Hematopoietic multipotent progenitor cell treated with erythropoietin and hydrocortisone succinate and interleukin-3 and kit ligand, for 17 days (in vitro differentiated cells): ENCODE measurements at places on chromosomes 7 and 10.

DNA sequence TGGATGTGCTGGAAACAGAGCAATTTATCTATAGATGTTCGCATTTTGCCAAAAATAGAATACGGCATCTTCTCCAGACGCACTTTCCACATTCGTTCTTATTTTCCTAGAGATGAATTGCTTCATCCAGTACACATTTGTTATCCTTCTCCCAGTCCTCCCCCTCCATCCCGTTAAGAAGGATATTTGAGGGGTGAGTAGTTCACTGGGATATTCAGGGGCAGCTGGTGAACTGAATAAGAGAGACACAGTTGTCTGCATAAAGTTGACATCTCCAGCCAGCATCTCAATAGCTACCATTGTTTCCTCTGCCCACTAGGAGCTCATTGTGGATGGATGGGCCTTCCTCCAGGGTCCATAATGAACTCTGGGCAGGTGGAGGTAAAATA is 456.8 kb upstream of the NRP1 start:
- no peak for DNase-seq

DNA sequence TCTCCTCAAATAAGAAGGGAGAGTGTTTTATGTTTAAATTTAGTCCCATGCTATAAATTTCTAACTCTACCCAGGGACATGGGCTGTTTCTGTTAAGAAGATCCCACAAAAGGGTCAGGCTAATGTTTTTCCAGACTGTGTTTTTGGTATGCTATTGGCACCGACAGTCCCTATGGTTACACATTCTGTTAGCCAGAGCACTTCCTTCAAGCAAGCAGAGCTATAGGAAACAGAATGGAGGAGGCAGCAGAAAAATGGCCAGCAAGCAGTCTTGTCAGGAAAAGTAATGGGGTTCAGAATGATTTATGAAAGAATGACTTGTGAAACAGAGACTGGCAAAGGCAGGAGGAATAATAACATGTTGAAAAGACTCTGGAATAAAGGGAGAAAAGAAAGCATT is 44.8 kb upstream of the PHYHIPL start:
- DNase-seq = no peak

GRCh38 chr7:47580175-47580706 is 1.7 kb downstream of the TNS3 start:
- DNase-seq = no peak

- DNase-seq = no peak
Observed at GRCh38 chr10:129579228-129579627, 112.2 kb downstream of the MGMT start.

GRCh38 chr7:4683043-4683883 is 1.2 kb downstream of the FOXK1 start:
- DNase-seq = no peak

DNA sequence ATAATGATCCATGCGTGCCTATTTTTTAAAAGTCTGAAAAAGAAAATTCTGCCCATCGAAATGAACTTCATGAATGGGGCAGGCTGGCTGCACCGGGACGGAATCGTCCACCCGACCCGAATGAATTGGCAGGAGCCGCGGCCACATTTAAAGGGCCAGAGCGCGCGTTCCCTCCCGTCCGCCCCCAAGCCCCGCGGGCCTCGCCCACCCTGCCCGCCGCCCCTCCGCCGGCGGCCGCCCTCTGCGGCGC is 319 bp upstream of the GATA3 start:
- no peak for DNase-seq

DNA sequence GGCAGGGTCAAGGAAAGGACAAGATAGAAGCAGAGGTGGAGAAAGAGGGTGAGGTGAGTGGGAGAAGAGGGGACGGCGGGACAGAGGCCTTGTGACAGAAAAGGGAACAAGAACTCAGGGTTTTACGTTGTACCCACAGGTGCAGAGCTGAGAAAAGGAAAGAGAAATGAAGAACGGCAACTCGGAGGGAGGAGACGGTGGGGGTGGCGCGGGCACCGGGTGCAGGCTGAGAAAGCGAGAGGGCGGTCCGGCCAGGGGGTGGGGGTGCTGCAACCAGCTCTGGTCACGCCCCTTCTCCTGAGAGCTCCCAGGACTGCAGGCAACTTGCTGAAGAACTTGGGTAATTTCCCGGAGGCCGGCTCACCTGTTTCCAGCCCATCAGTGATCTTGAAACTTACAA is 65.3 kb downstream of the CARD11 start:
- DNase-seq = no peak

- DNase-seq = no peak
Observed at GRCh38 chr10:78714225-78714624, 354.5 kb upstream of the ZMIZ1 start.

DNA sequence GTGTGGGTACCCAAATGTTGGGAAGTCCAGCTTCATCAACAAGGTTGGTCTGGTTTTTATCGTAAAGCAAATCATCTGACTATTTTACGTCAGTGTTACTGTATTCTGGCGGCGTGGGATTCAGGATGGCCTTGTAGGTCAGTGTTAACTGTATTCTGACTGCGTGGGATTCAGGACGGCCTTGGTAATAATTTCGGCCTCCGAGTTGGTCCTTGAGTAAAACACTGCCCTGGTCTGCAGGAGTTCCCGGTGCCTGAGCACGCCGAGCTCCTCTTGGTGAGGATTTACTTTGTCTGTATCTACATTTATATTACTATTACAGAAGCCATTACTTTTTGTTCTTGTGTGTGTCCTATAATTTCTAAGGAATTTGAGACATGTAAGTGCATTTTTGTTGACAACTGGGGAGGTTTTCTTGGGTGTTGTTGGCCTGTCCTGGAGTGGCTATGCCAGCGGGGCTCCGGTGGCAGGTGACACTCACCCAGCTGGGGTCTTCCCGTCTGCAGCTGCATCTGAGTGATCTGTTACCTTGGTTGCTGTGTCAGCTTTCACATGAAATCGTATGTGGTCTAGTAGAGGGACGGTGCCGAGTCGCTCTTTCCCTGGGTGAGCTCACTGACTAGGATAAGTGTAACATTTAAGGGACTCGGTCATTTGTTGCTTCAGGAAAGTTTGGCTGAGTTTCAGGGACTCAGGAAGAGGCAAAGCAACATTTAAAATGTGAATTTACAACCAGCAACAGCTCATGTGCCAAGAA is 9.2 kb downstream of the GTPBP4 start:
- no peak for DNase-seq

DNA sequence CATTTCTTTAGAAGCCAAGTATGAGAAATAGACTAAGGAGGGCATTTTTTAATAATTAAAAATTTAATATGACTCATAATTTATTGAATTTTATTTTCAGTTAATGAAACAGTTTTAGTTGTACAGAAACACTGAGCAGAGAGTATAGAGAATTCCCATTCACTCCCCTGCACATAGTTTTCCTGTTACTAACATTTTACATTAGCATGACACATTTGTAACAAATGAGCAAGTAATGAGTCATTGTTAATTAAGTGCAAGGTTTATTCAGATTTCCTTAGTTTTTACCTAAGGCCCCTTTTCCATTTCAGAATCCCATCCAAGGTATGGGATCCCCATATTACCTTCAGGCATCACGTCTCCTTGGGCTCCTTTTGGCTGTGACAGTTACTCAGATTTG is 271.5 kb upstream of the FZD8 start:
- no peak for DNase-seq

- no peak for DNase-seq
Observed at GRCh38 chr7:126578338-126578737, 674.4 kb downstream of the GRM8 start.

DNA sequence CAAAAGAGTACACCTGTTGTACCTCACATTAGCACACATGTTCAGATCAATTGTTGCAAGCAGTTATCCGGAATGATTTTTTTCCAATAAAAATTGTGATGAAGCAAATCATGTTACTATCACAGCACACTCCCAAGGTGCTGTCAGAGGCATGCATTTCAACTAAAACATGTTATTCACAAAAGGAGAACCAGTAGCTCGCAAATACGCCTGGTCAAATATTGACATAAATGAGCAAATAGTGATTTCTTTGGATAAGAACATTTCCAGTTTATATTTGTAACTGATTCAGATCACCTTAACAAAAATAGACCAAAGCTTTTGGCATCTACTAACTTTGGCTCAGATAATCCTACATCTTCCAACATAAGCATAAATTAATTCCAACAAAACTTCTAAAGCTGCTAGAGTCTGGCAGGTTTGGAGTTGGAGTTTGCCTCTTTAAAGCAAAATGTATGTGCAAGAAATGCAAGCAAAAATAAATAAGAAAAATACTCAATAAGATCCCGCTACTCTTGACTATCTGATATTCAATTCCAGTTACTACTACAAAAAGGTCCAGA is 208.0 kb downstream of the SFMBT2 start:
- DNase-seq = no peak

GRCh38 chr7:101031082-101031481 is 11.2 kb downstream of the MUC17 start:
- DNase-seq = no peak

- DNase-seq = no peak
Observed at GRCh38 chr10:92156874-92157773, 133.8 kb downstream of the CPEB3 start.

GRCh38 chr7:79292834-79293233 is 160.6 kb downstream of the MAGI2 start:
- no peak for DNase-seq

DNA sequence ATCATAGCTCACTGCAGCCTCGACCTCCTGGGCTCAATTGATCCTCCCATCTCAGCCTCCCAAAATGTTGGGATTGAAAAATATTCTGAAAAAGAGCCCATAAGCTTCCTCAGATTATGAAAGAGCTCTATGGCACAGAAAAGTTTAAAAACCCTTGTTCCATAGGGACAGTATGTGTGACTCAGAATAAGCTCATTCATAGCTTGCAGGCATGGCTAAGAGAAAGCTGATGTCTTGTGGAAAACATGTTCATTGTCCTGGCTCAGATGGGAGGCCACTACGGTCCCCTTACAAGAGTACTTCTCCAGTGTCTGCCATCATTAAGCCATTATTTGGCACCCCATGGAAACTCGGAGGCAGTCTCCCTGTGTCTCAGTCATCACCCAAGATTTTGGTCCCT is 64.0 kb downstream of the CCDC3 start:
- no peak for DNase-seq

DNA sequence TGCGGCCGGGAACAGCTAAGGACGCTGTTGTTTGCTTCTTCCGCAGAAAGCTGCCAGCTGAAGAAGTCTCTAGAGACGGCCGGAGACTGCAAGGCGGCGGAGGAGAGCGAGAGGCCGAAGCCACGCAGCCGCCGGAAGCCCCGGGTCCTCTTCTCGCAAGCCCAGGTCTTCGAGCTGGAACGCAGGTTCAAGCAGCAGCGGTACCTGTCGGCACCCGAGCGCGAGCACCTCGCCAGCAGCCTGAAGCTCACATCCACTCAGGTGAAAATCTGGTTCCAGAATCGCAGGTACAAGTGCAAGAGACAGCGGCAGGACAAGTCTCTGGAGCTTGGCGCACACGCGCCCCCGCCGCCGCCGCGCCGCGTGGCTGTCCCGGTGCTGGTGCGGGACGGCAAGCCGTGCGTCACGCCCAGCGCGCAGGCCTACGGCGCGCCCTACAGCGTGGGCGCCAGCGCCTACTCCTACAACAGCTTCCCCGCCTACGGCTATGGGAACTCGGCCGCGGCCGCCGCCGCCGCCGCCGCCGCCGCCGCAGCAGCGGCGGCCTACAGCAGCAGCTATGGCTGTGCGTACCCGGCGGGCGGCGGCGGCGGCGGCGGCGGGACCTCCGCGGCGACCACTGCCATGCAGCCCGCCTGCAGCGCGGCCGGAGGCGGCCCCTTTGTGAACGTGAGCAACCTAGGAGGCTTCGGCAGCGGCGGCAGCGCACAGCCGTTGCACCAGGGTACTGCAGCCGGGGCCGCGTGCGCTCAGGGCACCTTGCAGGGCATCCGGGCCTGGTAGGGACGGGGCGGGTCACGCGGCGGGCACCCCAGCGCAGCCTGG is 2.4 kb downstream of the NKX2-3 start:
- DNase-seq = no peak

DNA sequence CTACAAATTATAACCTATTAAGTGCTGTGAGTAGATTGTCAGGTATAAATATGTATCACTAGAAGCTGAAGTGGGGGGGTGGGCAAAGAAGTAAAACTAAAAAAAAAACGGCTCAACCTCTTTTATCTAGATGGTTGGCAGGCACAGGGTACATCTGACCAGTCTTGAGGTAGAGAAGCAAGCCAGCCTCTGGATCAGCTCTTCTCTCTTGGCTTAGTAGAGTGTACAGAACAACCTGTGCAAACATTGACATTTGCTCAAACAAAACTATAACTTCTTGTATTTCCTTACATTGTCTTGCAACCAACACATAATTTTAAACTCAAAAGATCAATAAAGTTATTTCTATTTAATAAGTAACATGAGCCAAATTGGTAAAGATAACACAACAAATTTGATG is 25.6 kb downstream of the DNA2 start:
- DNase-seq = no peak

DNA sequence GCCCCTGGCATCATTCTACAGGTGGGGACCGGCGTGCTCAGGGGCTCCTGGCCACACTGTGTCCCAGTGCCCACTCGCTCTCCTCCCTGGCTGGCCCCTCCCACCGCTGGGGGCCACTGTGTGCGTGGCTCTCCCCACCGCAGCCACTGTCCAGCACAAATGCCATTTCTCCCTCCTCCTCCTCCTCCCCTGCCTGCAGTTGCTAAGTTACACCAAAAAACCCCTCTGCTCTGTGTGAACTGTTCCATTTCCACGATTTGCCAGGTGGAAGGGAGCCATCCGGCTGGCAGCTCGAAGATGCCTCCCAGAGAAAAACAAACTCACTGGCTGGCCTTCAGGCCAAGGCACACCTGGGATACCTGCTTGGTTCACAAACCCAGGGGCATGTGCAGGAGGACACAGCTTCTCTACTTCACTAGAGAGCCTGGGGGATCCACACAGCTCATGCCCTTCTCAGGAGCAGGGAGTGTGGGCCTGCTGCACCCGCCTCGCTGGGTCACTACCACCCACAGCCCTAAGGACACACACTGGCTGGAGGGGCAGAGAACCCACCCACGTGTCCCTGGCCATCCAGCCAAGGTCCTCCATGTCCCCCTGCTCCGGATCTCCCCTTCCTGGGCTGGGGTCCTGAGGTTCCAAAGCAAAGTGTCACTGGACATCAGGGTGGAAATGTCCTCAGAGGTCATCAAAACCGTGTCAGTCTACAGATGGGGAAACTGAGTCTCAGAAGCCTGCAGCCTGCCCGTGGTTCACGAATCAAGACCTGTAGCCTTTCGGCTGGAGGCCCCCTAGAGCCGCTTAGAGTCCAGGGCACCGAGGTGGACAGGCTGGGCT is 1.7 kb downstream of the RASGEF1A start:
- DNase-seq = no peak

- DNase-seq = no peak
Observed at GRCh38 chr10:133418289-133418993, 6.0 kb downstream of the SPRN start.

DNA sequence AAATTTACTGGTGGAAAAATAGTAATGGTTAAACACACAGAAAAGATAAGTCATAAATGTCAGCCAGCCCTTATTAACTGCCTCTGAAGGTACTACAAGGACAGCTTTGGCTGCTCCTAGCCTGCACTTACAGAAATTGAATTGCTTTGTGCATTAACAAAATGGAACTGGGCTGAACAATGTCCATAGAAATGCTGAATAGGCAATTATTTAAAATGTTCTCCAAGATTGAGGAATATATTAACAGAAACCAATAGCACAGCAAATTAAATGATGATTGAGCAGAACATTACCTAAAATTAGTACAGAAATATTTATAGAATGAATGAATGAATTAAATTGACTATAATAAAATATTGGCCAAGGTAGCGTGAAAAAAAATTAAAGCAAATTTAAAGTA is 42.4 kb upstream of the AGMO start:
- no peak for DNase-seq
